ENCODE measurements at places on chromosomes 2 and 18.

DNA sequence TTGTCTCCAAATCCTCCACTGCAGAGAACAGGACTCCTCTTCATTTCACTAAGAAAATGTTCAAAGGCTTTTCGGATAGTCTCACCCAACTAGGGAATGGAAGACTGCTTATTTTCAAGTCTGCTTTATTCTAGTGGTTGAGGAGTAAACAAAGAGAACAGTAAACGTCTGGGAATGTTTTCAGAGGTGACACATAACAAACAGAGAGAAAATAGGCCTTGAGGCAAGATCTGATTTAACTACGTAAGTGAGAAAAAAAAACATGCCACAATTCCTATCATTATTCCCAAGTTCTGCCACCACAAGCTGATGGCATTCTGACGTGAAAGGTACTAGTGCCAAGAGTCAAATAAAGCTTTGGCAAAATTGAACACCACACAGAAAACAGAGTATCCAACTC is 16.7 kb upstream of the WIPF1 start:
- H3K36me3 ChIP-seq, result peaks cover 6% of the 10 kb centered on the region
- H3K27ac ChIP-seq, result no peak overlapping the region
- DNase-seq, result peak; percentile 94
- H3K27me3 ChIP-seq, result no peaks in the 10 kb centered on the region
- no peak overlapping the region for H3K4me3 ChIP-seq

DNA sequence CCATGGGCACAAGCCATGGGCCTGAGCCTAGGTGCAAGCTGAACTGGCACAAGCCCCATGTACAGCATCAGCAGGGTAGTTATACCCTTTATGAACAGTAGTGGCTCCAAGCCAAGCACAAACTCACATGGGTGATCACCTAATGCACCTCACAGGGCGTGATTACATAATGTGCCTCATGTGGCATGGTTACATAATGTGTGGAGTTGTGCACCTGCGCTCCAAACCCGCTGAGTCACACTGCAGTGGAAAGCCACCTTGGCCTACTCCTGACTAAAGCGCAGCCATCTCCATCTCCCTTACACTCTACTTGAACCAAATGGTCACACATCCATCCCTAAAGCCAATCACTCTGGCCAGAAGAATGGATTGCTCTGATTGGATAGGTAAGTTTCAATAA is 279.7 kb downstream of the MBD2 start:
- H3K27me3 ChIP-seq, result no peaks in the 10 kb centered on the region
- H3K27ac ChIP-seq, result no peak overlapping the region
- no peak overlapping the region for H3K4me3 ChIP-seq
- no peak for DNase-seq
- peaks cover 3% of the 10 kb centered on the region for H3K4me1 ChIP-seq

- DNase-seq, result no peak
- no peak overlapping the region for H3K27ac ChIP-seq
- H3K4me3 ChIP-seq, result peak overlapping the region; percentile 52
Observed at GRCh38 chr18:13577091-13577697, 149.2 kb downstream of the FAM210A start.

- no peaks in the 10 kb centered on the region for H3K27me3 ChIP-seq
- peaks cover 6% of the 10 kb centered on the region for H3K4me1 ChIP-seq
- H3K27ac ChIP-seq, result no peak overlapping the region
- no peak overlapping the region for H3K4me3 ChIP-seq
- no peaks in the 10 kb centered on the region for H3K36me3 ChIP-seq
- no peak for DNase-seq
Observed at GRCh38 chr2:157333304-157334047, 7.9 kb upstream of the ERMN start.

GRCh38 chr2:214765180-214765579 is 44.3 kb downstream of the BARD1 start:
- no peaks in the 10 kb centered on the region for H3K27me3 ChIP-seq
- H3K4me3 ChIP-seq, result no peak overlapping the region

DNA sequence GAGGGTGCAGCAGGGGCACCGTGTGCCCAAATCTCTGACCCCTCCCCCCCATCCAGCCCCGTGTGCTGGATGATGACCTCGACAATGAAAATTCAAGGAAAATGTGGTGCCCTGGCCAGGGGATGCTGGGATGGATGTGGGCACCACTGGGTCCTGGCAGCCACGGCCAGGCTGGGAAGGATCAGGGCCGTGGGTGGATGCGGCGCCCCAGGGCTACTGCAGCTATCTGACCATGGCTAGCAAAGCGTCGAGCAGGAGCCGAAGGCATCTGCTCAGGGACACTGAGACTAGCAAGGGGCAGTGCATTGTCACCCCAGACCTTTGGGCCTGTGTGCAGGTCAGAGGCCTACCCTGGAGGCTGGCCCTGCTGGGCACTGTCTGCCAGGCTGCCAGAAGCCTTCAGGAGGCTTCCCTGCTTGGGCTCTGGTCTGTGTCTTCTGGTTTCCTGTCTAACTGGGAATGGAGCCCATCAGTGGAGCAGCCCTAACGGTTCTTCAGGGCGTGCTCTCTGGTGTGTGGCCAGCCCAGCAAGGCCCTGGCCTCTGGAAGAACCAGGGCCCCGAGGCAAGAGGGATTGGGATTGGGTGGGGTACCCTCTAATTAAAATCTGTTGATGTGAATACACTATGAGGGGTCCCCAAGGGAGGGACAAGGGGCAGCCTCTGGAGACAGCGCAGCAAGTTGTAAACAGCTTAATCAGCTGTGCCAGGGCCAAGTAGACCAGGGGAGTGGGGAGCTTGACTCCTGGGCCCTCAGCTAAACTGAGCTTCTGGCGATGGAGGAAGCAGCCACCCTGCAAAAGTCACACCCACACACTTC is 98.0 kb downstream of the STPG4 start:
- H3K27me3 ChIP-seq, result no peaks in the 10 kb centered on the region
- peaks cover 42% of the 10 kb centered on the region for H3K36me3 ChIP-seq
- peak; percentile 45 for DNase-seq
- peak overlapping the region; percentile 15 for H3K27ac ChIP-seq

DNA sequence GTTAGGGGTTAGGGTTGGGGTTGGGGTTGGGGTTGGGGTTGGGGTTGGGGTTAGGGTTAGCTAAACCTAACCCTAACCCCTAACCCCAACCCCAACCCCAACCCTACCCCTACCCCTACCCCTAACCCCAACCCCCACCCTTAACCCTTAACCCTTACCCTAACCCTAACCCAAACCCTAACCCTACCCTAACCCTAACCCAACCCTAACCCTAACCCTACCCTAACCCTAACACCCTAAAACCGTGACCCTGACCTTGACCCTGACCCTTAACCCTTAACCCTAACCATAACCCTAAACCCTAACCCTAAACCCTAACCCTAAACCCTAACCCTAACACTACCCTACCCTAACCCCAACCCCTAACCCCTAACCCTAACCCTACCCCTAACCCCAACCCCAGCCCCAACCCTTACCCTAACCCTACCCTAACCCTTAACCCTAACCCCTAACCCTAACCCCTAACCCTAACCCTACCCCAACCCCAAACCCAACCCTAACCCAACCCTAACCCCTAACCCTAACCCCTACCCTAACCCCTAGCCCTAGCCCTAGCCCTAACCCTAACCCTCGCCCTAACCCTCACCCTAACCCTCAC is 24.1 kb upstream of the RABL2A start:
- peaks cover 4% of the 10 kb centered on the region for H3K36me3 ChIP-seq
- peak overlapping the region; percentile 83 for H3K4me3 ChIP-seq
- H3K27me3 ChIP-seq, result no peaks in the 10 kb centered on the region
- H3K4me1 ChIP-seq, result no peaks in the 10 kb centered on the region
- no peak for DNase-seq

DNA sequence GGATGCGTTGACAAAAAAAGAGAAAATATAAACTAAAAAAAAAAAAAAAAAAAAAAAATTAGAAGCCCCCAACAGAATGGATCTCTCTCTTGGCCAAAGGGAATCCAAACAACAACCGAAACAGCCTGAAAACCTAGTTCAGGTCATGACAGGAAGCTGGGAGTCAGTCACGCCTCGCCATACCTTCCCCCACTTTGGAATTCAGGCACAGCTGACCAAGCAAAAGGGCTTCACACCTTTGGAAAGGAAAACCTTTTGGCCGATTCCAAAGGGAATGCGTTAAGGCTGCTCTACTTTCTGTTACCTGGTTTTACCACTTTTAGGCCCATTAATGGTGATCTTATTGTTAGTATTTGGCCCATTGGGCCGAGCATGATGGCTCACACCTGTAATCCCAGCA is 17.9 kb upstream of the RMC1 start:
- peaks cover 13% of the 10 kb centered on the region for H3K36me3 ChIP-seq
- H3K4me1 ChIP-seq, result peaks cover 2% of the 10 kb centered on the region
- no peak for DNase-seq
- H3K4me3 ChIP-seq, result no peak overlapping the region
- H3K27ac ChIP-seq, result no peak overlapping the region
- no peaks in the 10 kb centered on the region for H3K27me3 ChIP-seq

DNA sequence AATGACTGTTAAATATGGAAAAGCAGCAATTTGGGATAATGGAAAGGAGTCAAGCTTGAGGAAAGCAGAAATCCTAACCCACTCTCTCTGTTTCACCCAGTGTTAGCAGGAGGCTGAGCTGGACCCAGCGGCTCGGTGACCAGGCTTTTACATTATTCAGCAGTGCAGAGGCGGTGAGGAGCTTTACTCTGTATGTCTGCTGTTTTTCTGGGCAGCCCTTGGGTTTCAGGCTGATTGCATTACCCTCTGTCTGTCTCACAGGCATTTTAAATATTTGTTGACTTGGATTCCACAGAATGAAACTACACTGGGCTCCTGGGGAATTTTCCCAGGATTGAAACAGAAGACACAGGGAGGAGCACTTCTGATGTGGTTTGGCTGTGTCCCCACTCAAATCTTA is 368.0 kb downstream of the GALR1 start:
- DNase-seq, result no peak
- H3K27ac ChIP-seq, result no peak overlapping the region
- H3K27me3 ChIP-seq, result peaks cover 11% of the 10 kb centered on the region
- H3K36me3 ChIP-seq, result no peaks in the 10 kb centered on the region

- peaks cover 87% of the 10 kb centered on the region for H3K27me3 ChIP-seq
- H3K4me3 ChIP-seq, result no peak overlapping the region
- H3K36me3 ChIP-seq, result no peaks in the 10 kb centered on the region
- DNase-seq, result no peak
- no peak overlapping the region for H3K27ac ChIP-seq
Observed at GRCh38 chr2:176158186-176158591, 1.1 kb downstream of the HOXD3 start.

- DNase-seq, result no peak
- H3K4me1 ChIP-seq, result no peaks in the 10 kb centered on the region
- no peak overlapping the region for H3K4me3 ChIP-seq
- no peak overlapping the region for H3K27ac ChIP-seq
- peaks cover 90% of the 10 kb centered on the region for H3K36me3 ChIP-seq
Observed at GRCh38 chr2:86615596-86615995, 8.1 kb downstream of the RNF103 start.

GRCh38 chr2:240428245-240428644 is 7.2 kb upstream of the GPC1 start:
- peaks cover under 1% of the 10 kb centered on the region for H3K4me1 ChIP-seq
- no peaks in the 10 kb centered on the region for H3K27me3 ChIP-seq
- no peak overlapping the region for H3K27ac ChIP-seq
- H3K4me3 ChIP-seq, result no peak overlapping the region
- no peaks in the 10 kb centered on the region for H3K36me3 ChIP-seq
- DNase-seq, result no peak

DNA sequence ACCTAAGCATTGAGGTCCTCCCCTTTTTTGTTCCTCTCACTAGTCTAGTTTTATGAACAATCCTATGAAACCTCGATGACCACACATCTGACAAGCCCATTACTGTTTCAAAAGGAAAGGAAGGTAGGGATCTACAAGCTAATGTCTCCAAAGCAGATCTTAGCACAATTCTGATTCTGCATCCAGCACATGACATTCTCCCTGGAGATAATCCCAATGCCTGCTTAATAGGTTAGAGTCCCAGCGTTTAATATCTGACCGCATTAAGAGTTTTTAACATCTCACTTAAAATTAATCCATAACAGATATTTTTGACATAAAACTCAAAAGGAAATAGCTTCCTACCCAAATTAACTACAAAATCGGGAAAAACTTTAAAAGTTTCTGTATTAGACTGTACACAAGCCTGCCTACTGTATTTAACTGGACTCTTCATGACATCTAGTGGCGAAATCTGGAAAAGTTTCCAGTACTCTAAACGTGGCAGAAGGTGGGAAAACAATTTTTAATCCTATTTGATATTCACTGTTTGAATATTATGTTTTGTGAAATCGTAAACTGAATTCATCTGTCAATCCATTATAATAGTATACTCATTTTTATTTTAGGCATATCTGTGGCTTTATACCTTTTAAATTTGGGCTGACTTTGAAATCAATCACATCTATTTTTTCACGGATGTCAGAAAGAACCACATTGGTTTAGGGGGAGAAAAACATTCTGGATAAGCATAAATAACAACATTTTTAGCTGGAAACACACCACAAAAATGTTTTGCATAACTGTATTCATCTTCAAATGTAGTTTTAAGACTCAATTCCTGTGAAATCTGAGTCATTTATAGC is 62.4 kb downstream of the TXNL1 start:
- no peaks in the 10 kb centered on the region for H3K36me3 ChIP-seq
- peaks cover 2% of the 10 kb centered on the region for H3K4me1 ChIP-seq
- DNase-seq, result peak; percentile 66
- no peak overlapping the region for H3K4me3 ChIP-seq
- H3K27me3 ChIP-seq, result no peaks in the 10 kb centered on the region
- H3K27ac ChIP-seq, result no peak overlapping the region

GRCh38 chr2:45595721-45596435 is 15.2 kb downstream of the SRBD1 start:
- H3K36me3 ChIP-seq, result peaks cover 10% of the 10 kb centered on the region
- H3K27me3 ChIP-seq, result no peaks in the 10 kb centered on the region
- H3K4me3 ChIP-seq, result no peak overlapping the region

- no peak overlapping the region for H3K4me3 ChIP-seq
- H3K27ac ChIP-seq, result no peak overlapping the region
- no peaks in the 10 kb centered on the region for H3K36me3 ChIP-seq
- no peak for DNase-seq
- no peaks in the 10 kb centered on the region for H3K4me1 ChIP-seq
Observed at GRCh38 chr2:161725297-161725696, 101.1 kb downstream of the SLC4A10 start.

DNA sequence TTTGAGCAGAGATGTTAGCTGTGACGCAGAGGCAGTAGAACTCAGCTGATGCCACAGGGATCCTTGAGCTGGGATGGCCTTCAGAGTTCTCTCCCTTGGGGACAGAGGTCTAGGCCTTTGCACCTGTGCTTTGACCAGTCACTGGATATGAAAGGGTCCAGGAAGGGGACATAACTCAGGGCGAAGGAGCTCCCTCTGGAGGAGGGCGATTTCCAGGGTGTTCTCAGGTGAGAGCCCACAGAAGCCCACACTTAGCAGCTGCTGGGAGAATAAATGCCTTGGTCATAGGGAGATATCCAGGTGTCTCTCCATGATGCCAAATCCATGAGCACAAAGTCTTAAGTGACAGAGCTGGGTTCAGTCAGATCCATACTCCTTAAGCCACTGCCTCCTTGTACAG is 369.2 kb downstream of the NYAP2 start:
- H3K27me3 ChIP-seq, result no peaks in the 10 kb centered on the region
- no peaks in the 10 kb centered on the region for H3K36me3 ChIP-seq
- DNase-seq, result no peak
- H3K27ac ChIP-seq, result no peak overlapping the region
- no peak overlapping the region for H3K4me3 ChIP-seq
- H3K4me1 ChIP-seq, result no peaks in the 10 kb centered on the region

- no peak overlapping the region for H3K4me3 ChIP-seq
- no peak for DNase-seq
- H3K27me3 ChIP-seq, result no peaks in the 10 kb centered on the region
- H3K4me1 ChIP-seq, result peaks cover 10% of the 10 kb centered on the region
Observed at GRCh38 chr18:24019641-24020331, 5.2 kb downstream of the TTC39C start.
